ENCODE measurements at places on chromosomes 1 and 21.

DNA sequence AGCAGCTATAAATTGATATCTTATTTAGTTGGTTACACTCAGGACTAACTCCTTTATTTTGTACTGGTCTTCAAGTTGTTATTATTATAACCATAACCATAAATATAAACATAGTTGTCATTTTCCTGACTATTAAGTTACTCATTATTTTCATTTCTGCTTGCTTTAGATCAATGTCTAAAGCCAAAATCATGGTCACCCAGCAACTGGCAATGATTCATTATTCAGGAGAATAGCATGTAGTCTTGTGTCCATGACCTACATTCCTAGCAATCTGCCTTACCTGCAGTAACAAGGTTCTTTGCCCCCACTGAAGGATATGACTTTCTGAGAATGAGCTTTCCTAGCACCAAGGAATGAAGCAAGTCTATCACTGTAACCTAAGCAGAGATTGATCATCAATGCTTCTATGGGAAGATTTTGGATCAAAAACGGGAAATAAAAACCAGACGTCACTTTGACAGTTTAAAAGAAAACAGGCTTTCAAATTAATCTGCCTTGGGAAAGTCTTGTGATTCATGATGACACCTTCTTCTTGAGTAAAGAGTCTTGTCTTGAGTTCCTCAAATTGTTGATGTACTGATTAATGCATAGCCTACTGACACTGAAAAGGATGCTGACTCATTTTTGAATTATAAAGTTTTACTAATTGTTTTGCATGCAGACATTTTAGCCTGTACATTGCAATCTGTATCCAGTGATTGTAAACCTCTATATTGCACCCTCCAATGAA lies 203.3 kb upstream of the IVNS1ABP start:
- DNase-seq: no peak

DNA sequence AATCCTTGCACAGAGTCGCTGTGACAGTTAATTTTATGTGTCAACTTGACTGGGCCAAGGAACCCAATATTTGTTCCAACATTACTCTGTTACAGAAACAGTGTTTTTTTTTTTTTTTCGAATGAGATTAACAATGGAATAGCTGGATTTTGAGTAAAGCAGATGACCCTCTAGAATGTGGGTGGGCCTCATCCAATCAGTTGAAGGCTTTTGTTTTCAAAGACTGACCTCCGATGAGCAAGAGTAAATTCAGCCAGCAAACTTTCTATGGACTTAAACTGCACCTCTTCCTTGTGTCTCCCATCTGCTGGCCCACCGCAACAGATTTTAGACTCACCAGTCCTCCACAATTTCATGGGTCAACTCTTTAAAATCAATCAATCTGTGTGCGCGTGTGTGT lies 17.0 kb downstream of the CRYZ start:
- DNase-seq: no peak

GRCh38 chr1:14057640-14058039 lies 357.7 kb downstream of the PRDM2 start:
- no peak for DNase-seq

DNA sequence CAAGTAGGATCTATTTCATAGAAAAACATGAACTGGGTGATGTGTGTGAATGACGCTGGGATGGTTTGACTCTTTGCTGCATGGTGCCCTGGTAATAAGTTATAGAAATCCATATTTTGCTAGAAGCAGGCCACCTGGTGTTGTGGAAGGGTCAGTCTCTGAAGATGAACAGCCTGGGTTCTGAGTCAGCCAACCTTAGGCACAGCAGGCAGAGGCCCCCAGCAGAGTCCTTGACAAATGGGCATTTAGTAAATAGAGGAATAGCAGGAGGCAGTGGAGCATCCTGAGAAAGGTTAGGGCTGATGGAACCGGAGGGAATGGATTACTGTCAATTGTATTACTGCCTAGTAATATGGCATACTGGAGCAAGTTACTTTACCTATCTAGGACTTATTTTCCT lies 20.9 kb downstream of the FGGY start:
- no peak for DNase-seq

- DNase-seq: no peak
These were observed 62.5 kb downstream of the MORN1 start for GRCh38 chr1:2328676-2329455.
